ENCODE measurements at places on chromosomes 11 and 22.

GRCh38 chr11:59271811-59272327, 59.1 kb upstream of the MPEG1 start:
- DNase-seq: no peak

DNA sequence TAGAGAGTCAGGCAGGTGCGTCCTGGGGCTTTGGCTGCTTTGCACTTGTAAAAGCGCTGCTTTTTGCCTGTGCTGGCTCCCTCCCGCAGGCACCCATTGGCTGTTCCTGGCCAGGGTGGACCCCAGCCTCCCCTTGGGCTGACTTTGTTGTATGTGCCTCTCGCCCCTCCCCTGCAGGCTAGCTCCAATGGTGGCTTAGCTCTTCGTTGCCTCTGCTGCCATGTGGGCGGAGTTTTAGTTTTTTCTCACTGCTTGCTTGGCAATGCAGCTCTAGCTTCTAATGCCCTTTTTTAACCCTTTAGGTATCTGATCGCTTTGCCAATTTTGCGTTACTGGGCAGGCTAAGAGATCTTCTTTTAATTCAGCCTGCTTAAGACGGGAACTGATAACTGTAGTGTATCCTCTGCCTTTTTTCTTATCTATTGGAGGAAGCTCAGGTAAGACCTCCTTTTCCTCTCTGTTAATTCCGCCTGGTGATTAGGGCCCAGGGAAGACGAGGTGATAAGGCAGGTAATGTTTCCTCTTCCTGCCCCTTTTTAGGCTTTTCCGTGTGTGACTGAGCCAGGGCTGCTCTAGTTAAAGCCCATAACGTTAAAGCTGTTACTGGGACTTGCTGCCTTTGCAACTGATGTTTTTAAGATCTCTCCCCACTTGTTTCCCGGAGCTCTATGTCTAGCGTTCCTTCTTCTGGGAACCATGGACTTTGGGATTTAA, 11.7 kb upstream of the GLYATL1 start:
- DNase-seq: no peak

DNA sequence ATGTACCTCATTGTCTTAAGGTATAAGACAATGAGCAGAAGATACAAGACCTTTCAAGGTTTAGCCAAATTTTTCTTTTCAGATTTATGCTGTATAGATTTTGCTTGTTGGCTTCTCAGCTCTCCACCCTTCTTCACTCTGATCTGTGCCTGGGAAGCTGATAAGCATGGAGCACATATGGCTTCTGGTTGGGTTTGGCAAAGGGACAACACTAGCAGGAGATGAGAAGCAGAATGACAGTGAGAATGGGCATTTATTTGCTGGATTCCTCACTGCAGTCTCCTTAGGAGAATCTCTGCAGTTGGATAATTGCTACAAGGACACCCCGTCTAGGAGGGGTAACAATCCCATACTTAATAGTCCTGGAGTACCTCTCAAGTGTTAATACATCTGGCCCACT, 474.8 kb upstream of the CCDC90B start:
- no peak for DNase-seq

DNA sequence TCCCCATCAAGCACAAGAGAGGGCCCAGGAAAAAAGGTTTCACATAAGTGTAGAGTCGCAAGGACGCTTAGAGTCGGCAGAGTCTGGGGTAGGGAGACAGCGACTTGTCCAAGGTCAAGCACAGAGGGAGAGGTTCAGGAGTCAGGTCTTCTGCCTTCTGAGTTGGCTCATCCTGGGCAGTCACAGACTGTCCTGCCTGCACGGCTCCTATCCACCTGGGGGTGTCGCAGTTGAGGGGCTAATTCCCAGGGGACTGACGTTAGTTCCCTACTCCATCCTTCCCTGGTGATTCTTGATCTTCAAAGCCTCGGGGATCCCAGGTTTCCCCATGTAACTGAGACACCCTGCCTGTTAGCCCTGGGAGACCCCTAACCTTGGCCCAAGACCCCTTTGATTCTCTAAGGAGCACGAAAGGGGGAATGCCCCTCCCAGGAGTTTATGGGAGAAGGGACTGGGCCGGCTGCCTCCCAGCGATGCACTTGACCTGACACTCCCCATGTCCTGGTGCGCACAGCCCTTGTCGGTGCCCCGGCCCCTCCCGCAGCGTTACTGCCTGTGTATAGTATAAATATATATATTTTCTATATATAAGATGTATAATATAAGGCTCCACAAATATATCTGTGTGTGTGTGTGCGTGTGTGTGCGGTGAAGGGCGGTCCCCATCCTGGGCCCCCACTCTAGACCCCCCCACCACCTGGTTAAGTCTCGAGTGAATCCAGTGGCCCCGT, 14.7 kb upstream of the TAB1 start:
- no peak for DNase-seq

GRCh38 chr11:65448074-65448417, 25.4 kb downstream of the NEAT1 start:
- no peak for DNase-seq

DNA sequence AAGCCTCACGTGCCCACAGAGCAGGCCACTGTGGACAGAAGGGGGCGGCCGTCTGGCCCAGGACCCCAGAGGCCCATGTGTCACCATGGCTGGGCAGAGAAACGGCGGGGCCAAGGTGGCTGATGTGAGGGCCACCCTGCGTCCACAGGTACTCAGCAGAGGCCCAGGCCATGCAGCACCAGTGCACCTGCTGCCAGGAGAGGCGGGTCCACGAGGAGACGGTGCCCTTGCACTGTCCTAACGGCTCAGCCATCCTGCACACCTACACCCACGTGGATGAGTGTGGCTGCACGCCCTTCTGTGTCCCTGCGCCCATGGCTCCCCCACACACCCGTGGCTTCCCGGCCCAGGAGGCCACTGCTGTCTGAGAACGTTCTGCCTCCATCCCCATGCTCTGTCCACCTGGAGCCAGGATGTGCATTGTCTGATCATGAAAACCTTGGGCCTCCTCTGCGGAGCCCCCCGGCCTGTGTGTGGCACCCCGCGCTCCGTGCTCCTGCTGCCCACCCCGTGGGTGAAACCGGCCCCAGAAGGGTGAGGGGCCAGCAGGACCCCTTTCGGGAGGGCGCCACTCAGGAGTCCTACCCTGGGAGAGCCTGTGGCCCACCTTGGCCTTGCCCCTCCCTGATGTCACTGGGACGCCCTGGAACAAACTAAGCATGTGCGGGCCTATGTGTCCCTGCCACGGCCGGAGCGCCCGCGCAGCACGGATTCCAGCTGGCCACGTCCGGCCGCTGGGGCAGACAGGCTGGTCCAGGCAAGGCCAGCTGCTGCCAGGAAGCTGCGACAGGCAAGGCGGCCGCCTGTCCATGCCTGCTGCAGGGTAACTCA, 38.6 kb downstream of the MUC5B start:
- DNase-seq: no peak

GRCh38 chr11:87295237-87295636, 257.5 kb downstream of the TMEM135 start:
- no peak for DNase-seq

DNA sequence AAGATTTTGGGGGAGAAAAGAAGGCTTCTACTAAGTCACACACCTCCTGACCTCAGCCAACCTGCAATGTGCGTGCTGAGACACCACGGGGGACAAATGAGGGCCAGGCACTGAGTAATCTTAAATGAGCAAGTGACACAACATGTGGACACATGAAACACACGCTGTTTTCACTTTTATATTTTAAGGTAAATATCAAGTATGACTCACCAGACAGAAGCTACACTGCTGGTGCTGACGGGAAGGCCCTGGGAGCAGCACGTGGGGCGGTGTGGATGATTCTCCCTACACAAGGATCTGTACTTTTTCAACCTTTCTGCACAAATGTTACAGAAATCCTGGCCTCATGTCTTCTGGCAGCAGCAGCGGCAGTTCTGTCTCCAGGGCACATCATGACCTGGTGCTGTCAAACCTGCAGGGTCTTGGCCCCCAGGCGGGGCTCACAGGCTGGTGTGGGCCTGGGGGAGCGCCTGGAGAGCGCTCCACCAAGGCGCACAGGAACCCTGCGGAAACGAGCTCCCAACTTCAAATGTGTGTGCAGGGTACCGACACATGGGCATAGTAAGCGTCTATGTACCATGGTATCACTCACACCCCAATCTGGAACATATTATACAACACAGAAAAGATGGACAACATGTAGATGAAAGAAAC, 61.7 kb downstream of the DGCR2 start:
- DNase-seq: no peak

GRCh38 chr11:2269601-2270321, 627 bp downstream of the ASCL2 start:
- no peak for DNase-seq

- DNase-seq: no peak
Observed at GRCh38 chr22:37953062-37953436, 352 bp downstream of the C22orf23 start.

DNA sequence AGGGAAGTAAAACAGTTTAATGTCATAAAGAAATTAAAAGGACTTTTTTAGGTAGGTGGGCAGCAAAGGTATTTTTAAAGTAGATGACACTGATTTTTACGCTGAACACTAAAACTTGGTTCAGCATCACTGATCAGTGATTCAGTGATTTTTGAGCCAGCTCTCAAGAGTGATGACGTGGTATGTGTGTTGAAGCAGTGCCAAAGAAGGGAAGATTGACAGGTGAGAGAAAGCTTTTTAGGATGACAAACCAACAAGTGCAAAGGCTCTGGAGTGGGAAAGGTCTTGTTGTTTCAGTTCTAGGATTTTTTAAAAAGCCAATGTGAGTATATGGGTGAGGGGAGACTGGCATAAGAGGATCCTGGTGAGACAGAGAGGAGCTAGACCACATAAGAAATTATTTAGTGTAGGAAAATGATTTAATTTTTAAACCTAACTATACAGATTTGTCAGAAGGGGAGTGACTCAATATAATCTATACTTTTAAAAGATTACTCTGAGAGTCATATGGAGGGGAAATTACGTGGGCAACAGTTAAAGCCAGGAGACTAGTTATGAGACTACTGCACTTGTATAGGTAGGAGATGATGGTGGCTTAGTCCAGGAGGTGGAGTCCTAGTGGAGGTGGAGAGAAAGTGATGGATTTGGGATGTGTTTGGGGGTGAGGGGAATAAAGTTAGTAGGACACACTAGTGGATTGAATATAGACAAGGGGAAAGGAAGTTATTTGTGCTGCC, 17.6 kb upstream of the CALCB start:
- no peak for DNase-seq

DNA sequence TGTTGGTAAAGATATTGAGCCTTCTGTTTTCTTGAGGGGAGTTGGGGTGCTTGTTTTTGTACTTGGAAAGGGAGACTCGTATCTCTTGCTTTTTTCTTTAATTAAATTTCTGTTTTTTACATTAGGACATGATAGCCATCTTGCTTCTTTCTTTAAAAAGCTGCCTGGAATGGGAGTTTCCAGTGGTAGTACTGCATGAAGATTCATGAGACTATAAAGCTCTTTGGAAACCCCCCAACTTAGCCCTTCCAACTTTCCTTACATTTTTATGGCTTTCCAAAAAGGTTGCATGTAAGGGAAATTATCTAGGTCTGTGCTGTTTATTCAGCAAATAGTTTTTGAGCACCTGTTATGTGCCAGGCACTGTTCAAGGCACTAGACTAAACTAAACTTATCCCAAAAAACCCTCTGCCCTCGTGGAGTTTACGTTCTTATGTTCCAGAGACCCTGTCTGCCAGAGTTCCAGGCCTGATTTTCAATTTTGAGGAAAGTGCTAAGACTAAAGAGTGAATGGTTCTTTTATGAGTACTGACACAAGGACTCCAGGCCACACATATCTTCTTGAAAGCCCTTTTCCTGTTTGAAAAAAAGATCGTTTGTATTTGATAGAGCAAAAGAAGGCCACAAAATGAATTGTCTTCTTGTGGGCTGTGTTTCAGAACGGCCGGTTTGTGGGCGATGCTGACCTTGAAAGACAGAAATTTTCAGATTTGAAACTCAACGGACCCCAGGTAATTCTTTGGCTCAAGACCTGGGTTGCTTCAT, 31.9 kb downstream of the CTNND1 start:
- DNase-seq: no peak

DNA sequence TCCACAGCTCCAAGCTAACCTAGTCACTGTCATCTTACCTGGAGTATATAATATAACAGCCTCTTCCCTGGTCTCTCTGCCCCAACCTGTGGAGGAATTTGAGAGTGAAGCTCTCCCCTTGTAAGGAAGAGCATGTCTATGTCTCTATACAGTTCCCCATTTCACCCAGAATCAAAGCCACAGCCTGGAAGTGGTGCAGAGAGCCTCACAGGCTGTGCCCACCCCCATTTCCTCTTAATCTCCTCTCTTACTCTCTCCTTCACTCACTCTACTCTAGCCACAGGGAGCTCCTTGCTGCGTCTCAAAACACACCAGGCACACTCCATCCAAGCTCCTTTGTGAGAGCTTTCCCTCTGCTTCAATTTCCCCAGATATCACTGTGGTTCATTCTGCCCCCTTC, 302.5 kb upstream of the ISX start:
- no peak for DNase-seq

DNA sequence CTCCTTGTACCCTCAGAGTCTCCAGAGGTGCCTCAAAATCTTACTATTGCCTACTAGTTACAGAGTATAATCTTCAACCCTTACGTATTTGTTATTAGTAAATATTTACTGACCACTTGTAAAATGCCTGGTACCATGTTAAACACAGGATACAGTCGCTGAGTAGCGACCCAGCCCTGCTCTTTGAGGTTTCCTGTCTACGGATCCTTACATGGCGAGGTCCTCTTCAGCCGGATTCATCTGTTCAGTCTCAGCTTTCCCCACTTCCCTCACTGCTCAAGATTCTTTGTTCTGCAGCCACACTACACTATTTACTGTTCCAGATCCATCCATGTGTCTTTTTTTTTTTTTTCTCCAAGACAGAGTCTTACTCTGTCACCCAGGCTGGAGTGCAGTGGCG, 13.2 kb upstream of the TTC36 start:
- DNase-seq: no peak

DNA sequence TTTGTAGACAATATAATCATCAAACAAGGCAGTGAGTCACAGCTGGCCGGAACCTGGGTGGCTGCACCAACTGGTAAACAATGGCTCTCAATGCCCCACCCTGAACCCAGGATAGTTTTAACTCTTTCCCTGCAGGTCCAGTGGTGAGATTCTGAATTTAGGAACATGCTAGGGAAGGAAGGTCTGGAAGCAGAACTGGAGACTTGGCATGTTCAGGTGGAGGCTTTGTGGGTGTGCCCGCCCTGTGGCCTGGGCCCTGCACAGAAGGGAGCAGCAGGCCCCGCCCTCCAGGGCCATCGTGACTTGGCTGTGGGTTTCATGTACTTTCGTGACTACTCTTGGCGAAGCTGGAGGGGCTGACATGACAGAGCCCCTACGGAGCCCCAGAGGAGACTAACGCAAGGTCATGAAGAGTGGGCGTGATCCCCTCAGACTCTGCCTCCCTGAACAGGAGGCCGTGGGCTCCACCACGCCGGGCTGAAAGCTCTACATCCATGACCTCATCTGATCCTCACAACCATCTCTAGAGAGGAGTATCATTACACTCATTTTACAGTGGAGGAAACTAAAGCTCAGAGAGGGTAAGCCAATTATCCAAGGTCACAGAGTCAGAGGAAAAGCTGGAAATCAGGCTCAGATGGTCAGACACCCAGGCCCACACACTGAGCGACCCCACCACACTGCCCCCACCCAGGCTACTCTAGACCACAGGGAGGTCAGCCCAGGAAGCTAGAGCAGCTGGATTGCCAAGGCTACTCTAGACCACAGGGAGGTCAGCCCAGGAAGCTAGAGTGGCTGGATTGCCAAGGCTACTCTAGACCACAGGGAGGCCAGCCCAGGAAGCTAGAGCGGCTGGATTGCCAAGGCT, 27.3 kb downstream of the MAFF start:
- no peak for DNase-seq
